Stimulated activated CD8-positive, alpha-beta memory T cell treated with anti-CD3 and anti-CD28 coated beads, Interleukin-2, amount 100 ng/mL, for 1 hour (primary cell): ENCODE measurements at places on chromosomes 12 and 14.

DNA sequence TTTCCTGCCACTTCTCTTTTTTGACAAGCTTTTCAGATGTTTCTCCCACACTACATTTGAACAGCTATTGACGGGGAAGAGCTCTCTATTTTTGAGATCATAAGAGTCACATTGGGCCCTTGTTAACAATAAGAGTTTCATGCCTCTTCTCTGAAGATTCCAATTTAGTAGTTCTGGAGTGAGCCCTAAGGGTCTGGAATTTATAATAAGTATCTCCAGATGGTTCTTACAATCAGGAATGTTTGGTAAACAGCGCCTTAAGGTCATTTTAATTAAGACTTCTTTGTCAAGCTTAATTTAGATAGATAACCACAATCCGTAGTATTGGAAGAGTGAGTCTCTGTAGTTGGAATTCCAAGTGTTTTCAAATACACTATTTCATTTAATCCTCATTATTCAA is 60.6 kb upstream of the HECTD1 start:
- no peak for DNase-seq

GRCh38 chr12:85036234-85036707 is at the start of the genes LRRIQ1 and TSPAN19:
TSS of gene LRRIQ1 (plus strand) at chr12:85036351. CDS start at chr12:85038177, 1,826 bp downstream.
TSS of gene TSPAN19 (minus strand) at chr12:85036277. CDS start at chr12:85029946, 6,331 bp downstream.
- no peak for DNase-seq

GRCh38 chr12:94615260-94616181 is 34.8 kb downstream of the TMCC3 start:
- DNase-seq, result no peak

GRCh38 chr12:5969156-5969973 is 24.3 kb upstream of the ANO2 start:
- no peak for DNase-seq

DNA sequence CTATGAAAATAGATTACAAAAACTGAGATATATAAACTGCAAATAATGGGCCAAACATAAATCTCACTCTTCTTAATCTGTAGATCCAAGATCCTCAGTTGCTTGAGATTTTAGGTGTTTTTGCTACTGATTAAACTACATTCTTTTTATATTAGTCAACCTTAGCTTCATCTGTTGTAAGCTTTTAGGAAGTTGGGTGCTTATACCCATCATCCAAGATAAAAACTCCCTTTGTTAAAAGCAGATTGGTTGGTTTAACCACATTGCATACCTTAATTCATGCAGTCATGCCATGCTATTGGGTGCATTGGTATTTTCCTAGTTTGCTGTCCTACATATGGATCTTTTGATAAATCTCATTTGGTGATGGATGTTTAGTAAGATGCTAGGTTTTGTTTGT is 46.2 kb upstream of the DIP2B start:
- no peak for DNase-seq

- DNase-seq, result no peak
Observed at GRCh38 chr12:100197486-100197885, 3.1 kb upstream of the ACTR6 start.

- no peak for DNase-seq
Observed at GRCh38 chr12:26736563-26737486, 96.2 kb downstream of the ITPR2 start.

- no peak for DNase-seq
Observed at GRCh38 chr14:99326041-99326710, 54.2 kb upstream of the BCL11B start.

- DNase-seq, result no peak
Observed at GRCh38 chr12:92158796-92159439, 13.3 kb upstream of the BTG1 start.

DNA sequence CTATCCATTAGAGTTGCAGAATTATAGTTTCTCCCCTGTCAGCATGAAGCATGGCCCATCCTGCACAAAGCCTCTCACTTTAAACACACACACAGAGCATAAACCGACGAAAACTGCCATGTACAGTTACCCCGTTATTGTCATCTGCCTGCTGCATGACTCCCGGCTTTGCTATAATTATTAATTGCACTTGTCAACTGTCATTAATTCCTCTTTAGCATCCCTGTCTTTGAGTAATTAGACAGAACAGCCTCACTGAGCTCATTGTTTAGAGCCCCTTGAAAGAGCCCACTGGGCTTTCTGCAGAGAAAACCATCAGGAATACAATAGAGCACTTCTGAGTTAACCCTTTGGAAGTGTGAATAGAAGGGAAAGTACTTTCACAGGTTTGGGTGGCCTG is 307.2 kb upstream of the SOX5 start:
- no peak for DNase-seq

DNA sequence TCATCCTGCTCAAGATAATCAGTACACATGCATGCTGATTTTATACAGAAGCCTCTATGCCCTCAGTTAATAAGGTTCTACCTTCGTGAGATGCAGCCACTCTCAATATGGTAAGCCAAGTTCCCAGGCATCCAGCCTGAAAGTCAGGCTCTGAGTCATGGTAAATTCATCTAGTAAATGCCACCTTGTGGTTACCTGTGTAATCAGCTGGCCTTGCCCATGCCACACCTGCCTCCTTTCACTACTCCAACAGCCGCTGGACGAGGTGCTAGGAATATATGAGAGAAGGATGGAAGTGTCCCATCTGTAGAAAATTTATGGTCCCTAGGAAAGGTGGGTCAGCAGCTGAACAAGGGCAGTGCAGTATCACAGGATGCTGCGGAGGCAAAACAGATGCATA is 207.3 kb downstream of the SSPN start:
- DNase-seq, result no peak

- no peak for DNase-seq
Observed at GRCh38 chr12:128629979-128630378, 193.8 kb downstream of the SLC15A4 start.

DNA sequence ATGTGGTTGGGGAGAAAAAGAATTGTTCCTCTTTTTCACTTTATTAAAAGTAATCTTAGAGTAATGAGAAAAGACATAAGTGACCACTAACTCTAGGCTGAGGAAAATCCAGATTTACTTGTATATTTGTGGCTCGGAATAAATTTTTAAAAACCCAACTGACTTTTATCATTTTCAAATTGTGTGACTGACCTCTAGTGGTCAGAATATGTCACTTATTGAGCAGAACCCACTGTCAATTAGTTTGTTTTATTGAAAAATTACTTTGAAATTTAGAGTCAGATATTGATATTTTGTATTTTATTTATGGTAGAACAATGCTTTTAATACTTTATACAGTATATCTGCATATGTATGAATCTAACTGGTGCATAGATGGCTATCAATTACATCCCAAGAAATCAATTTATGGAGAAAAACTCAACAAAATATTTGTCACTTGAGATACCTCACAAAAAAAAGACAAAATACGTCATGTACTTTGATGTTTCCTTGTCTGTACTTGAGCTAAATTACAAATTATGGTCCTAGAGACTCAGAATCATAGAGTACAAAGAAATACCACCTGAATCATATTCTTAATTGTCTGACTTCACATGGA is 229.4 kb downstream of the CNTN1 start:
- no peak for DNase-seq

- no peak for DNase-seq
Observed at GRCh38 chr12:95277139-95277538, 59.5 kb downstream of the VEZT start.

GRCh38 chr12:9698681-9699080 is 29.2 kb downstream of the CLEC2D start:
- no peak for DNase-seq

DNA sequence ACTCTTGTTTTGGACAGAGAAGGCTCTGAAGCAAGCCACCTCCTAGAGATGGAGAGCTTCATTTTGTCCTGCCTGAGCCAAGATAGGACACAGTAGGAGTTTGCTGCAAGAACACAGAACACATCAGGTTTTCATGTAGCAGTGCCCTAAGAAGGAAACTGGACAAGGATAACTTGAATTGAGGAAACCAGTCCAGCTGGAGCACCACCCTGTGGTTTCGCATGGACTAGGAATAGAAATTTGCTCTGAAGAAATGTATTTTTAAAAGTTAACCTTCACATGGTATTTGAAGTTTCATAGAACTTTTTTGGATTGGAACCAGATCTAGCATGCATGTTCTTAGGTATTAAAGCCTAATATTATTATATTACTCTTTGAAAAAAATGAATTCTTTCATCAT is 68.8 kb downstream of the RERG start:
- no peak for DNase-seq

- no peak for DNase-seq
Observed at GRCh38 chr12:69821032-69821455, 4.0 kb upstream of the MYRFL start.

DNA sequence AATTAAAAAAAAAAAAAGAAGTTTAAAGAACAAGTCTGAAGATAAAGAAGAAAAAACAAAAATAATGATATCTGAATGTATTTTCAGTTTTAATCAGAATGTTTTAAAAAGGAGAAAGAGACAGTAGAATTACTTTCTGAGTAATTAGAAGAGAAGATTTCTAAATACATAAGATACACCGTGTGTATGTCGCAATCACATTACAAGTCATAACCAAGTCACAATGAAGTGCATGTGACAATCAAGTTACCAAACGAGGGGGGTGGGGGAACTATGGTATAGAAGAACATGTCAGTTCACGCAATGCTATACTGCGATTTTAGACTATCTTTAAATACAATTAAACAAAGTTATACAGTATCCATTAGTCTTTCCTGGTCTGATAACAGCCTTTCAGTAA is 1464.1 kb upstream of the FLRT2 start:
- no peak for DNase-seq

GRCh38 chr12:49767333-49767732 is 26.0 kb downstream of the TMBIM6 start:
- DNase-seq, result no peak

DNA sequence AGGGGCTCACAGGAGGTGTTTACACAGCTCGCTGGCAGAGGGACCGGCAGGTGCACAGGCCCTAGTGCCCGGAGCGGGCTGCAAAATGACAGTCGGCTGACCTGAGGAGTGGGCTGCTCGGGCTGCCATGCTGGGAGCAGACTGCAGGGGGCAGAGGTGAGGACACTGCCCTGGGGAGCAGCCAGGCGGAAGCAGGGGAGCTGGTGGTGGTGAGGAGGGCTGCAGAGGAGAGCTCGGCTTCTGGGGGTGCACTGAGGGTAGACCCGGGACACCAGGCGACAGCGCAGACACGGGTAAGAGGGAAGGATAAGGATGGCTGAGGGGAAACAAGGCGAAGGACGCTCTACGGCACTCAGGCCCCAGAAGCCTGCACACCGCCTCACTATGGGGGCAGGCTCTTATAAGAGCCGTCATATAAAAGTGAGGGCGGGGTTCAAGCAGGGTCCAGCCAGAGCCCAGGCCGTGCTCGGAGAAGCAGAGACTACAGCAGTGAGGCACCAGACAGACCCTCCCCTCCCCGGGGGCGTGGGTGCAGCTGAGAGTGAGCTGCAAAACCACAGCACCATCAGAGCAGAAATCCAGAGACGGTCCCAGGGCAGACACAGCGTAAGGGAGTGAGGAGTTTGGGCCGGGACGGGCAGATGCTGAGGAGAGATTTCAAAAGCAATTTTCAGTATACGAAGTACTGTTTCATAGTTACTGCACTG is 62.5 kb downstream of the CCDC88C start:
- DNase-seq, result no peak

DNA sequence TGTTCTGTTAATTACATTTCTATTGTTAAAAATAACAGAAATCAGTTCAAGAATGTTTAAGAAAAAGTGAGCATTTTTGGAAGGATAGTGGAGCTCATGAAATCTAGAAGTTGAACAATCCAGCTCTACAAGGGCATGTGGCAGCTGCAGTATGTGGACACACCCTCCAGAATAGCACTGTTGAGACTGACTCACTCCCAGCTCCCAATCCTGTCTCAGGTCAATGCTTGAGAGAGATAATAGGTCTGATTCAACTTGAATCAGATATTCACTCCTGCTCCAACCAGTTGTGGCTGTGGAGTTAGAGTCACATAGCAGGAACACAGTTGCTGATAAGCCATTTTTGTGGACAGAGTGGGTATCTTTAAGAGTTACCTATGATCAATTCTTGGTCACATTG is 113.0 kb upstream of the NTF3 start:
- no peak for DNase-seq

DNA sequence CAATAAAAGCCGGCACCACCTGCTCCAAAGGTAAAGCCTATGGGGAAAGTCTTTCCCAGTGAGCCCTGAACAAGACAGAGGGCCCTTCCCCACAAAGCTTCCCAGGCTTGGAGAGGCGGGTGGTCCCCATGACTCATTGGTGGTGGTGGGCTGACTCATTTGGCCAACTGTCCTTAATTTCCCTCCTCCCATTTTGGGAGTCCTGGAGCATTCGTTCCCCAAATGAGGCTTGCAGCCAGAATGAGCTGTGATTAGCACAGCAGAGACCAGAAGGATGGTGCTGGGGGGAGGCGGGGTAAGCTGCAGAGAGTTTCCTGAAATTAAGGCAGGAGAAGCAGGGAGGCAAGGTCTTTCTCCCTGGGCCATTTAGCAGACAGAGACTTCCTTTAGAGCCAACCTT is 241.7 kb downstream of the DPF3 start:
- DNase-seq, result no peak

- no peak for DNase-seq
Observed at GRCh38 chr14:96060186-96060933, 21.2 kb downstream of the C14orf132 start.

- DNase-seq, result no peak
Observed at GRCh38 chr12:10033783-10034545, 3.5 kb downstream of the CLEC9A start.

DNA sequence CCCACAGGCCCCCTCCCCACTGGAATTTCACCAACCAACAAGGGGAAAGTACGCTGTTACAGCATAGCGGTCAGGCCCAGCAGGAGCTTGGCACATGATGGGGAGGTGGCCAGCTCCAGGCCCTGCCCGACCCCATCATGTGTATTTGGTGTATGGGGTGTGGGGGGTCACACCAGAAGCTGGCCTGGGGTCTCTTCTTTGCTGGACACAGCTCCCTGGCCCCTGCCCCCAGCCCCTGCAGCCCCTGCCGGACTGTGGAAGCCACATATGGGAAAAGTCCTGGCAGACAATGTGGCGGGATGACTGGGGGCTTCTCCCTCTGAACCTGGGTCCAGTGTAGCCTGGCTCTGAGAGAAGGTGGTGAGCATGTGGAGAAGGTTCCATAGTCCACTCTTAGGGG is 12.4 kb downstream of the NGB start:
- no peak for DNase-seq

DNA sequence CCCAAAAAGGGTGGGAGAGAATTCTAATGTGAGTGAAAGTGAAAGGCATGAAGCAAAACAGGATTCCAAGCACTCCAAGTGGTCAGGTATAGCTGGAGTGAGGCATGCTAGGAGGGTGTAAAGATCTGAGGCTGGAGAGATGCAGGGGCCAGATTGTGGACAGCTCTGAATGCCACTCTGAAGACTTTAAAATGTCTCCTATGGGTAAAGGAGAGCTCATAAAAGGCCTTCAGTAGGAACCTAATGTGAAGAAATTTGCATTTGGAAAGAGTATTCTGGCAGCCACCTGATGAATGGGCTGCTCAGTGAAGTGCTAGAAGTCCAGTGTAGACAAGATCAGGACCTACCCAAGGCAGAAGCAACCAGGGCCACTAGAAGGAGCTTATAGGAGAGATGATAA is 68.9 kb downstream of the DNAI7 start:
- DNase-seq, result no peak
